ENCODE measurements at places on chromosomes 5 and 9.

GRCh38 chr5:168304349-168304748, 12.9 kb downstream of the WWC1 start:
- no peak for DNase-seq

DNA sequence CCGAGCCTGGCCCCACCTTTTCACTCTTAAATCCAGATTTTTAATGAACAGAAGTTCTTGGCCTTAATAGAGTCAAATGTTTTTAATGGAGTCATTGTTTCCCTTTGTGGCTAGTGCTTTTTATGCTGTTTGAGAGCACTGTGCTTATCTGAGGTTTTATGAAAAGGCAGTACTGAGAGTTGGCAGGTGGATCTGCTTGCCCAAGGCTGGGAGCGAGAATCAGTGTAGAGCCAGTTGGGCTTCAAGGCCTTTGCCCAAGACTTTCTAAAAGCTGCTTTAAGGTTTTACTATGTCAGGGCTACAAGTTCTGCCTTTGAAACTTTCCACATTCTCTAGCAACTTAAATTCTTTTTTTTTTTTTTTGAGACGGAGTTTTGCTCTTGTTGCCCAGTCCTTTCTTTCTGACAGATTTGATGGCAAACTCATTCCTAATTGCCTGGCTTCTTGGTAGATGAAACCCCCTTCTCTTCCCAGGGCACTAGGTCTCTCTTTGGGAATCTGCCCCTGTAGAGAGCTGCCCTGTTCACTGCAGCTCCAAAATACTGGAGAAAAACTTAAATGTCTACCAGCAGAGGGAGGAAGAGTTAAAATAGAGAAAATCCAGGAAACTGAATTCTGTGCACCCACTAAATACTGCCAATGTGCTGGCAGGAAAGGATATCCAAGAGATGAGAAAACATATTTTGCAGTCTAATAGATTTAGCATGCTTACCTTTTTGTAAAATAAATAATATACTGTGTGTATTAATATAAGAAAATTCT, 36.9 kb upstream of the CDK20 start:
- no peak for DNase-seq

DNA sequence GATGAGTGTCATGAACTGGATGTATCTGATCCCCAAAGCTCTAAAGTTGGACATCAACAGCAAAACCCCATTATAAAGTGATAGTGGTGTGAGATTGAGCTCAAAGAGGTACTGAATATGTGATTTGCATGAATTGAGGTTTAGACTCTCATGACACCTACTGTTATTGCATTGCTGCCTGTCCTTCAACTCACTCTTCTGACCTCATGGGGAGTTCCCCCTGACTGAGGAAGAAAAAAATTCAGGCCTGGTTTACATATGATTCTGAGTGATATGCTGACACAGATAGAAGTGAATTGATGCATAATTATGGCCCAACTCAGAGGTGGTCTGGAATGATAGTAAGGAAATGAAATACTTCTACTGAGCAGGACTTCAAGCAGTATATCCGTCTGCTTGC, 76.2 kb upstream of the CHD1 start:
- peak; percentile 40 for DNase-seq

DNA sequence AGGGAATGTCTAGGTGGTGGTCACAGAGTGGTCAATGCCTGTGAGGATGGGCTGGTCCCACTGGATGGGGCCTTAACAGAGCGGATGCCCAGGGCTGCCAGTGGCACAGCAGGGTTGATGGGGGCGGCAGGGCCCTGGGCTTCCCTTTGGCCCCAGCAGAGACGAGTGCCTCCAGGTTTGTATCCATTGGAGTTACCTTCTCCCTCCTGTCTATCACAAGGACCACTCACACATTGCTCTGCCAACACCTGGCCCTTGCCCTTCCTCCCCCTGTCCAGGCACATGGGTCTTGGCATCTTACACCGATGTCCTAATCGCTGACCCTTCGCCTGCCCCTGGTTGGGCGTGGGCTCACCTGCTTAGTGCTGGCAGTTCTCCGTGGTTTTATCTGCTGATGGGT, 26.2 kb upstream of the IRX4 start:
- DNase-seq, result no peak

DNA sequence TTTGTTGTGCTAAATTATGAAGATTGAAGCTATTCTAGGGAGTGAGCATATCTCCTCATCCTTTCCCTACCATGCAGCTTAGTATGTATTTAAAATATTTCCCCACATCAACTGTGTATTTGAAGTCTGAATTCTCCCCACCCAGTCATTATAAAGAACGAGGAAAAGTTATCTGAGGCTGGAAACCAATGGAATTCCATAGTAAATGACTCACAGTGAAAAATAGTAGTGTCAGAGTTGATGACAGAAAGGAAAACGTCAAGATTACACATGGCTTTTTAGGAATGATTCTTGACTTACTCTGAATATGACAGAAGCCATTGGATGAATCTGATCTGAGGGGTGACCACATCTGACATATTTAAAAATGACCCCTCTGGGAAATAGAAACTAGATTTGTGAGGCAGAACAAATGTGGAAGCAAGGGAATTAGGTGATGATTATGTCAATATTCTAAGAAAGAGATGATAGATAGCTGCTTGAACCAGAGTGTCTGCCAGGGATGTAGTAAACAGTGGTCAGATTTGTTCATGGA, 1768.9 kb upstream of the CDH9 start:
- DNase-seq, result no peak

DNA sequence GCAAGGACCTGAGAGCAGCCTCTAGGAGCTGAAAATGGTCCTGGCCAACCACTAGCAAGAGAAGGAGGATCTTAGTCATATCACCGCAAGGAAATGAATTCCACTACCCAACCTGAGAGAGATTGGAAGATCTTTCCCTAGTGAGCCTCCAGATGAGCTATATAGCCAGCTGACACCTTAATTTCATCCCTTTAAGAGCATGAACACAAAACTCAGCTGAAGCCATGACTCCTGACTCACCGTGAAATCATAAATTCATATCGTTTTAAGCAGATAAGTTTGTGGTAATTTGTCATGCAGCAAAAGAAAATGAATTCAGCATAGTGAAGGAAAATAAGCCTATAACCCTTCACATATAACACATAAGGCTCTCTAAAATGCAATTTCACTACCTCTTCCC, 23.5 kb downstream of the MAPKAP1 start:
- no peak for DNase-seq

GRCh38 chr9:94728719-94729118, 2.2 kb downstream of the AOPEP start:
- DNase-seq, result no peak

DNA sequence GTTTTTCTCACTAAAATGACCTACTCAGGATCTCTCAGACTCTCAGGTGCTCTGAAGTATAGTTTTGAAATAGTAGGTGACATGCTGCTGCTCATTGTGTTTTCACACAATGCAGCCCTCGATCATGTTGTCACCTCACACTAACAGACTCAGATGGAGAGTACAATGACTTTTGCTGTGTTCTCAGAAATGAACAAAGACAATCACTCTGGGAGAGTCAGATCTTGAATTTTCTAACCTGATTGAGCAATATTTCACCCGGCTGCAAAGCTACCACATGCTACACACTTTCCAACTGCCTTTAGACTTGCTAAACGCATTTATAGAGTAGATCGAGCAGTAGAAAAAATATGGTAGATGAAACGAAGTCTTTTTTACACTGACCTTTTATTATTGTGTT, 113.4 kb downstream of the ST8SIA4 start:
- no peak for DNase-seq

- DNase-seq, result no peak
Measured at GRCh38 chr5:1318659-1319251, 23.9 kb upstream of the TERT start.

GRCh38 chr5:152405145-152405544, at the start of gene NMUR2:
TSS of gene NMUR2 (minus strand) at chr5:152405279. CDS start at chr5:152405113, 166 bp downstream.
- no peak for DNase-seq

DNA sequence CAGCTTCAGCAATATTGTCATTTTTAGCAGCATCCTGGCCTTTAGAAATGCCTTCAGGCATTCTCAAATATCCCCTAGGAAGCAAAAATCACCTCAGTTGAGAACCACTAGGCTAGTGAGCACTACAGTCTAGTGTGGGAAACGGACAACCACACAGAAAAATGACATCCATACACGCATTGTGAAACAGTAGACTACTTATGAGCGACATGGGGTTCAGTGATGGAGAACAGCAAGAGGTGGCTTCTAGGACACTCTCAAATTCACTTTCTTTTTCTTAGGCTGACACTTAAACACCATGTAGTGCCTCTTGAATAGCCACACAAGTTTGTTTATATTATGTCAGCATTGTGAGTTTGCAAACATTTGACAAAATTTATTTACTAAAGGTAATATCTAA, 203.0 kb downstream of the KDM4C start:
- DNase-seq, result no peak

DNA sequence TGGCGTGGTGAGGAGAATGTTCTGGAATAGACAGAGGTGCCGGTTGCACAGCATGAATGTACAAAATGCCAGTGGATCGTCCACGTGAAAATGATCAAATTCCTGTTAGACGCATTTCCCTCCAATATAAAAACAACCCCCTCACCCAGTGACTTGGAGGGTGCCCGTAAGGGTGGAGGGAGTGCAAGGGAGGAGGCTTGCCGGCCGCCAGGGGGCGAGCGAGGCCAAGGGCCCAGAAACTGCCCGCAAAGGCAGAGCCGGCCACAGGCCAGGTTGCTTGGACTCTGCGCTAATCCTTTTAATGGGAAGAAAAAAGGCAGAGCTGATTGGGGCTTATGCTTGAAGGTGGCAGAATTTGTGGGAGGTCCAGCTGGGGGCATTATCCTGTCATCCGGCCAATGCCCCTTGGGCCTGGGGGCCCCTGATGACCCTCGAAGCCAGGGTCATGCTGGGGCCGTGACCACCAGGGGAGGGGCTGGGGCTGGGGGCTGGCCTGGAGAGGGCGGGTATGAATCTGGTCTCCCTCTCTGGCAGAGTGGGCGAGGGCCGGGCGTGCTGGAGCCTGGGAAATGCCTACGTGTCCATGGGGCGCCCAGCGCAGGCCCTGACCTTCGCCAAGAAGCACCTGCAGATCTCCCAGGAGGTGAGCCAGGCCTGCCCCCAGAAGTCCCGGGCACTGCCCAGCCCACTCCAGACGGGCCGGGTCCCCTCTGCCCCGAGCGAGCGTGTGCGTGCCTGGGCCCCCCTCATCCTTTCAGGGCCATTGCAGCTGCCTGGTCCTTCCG, 12.0 kb downstream of the GPSM1 start:
- DNase-seq, result peak; percentile 34

GRCh38 chr5:171934586-171934985, 71.9 kb downstream of the FBXW11 start:
- DNase-seq, result no peak

- no peak for DNase-seq
Measured at GRCh38 chr9:14516656-14517055, 176.6 kb downstream of the ZDHHC21 start.

GRCh38 chr5:134692722-134693121, 44.1 kb downstream of the SEC24A start:
- DNase-seq, result no peak

DNA sequence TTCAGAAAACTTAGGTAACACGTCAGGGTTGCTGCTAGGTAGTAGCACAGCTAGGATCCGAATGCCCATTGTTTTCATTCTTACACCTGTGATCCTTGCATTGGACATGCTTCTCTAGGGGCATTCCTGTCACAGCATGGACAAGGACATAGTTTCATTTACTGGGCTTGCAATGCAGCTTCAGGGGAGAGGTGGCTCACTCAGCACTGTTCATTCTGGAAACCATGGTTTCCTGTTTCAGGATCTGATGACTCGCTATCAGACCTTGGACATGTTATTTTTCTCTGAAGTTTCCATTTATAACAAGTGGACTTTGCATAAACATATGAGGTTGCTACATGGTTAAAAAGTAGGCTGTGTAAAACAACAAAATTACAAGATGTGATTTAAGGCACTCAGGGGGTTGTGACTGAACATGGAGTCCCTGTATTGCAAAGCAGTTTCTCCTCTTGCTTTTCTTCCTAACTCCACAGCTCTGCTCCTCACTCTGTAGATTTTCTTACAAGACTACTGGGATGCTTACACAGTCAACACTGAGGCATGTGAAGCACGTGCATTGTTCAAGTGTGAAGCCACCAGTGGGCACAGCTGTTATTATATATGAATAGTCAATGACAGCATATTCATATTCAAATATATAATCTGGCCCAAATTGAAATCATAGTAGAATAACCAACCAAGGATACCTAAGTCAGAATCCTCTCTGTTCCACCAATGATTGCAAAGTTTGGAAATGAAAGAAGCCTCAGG, 66.1 kb upstream of the STK32A start:
- DNase-seq, result no peak

DNA sequence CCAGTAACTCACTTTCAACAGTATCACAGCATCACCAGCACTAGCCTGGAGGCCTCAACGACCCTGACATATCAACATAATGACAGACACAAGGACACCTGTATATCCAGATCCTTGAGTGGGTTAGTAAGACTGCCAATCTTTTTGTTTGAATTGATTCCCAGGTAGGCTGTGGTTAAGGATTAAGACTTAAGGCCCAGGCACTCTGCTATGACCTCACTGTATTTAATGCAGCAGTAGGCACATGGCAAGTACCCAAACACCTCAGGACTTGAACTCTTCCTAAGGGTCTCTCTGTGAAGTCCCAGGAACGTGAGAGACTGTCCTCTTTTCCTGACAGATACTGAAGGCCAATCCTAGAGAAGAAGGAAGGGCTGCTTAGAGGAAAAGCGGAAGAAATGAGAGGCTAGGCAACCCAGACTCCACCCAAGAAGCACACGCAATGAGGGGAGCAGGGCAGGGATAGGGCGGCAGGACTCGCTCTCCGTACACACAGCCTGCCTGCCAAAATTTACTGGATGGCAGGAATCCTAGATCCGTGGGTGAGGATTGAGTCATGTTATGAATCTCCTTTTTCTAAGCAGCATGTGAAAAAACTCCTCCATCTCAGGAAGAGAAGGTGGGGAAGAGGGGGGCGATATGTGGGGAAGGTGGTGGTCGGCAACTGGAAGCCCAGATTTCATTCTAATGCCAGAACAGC, 93.4 kb downstream of the SIL1 start:
- DNase-seq, result no peak

GRCh38 chr9:134793288-134794188, 87.1 kb upstream of the FCN2 start:
- no peak for DNase-seq

DNA sequence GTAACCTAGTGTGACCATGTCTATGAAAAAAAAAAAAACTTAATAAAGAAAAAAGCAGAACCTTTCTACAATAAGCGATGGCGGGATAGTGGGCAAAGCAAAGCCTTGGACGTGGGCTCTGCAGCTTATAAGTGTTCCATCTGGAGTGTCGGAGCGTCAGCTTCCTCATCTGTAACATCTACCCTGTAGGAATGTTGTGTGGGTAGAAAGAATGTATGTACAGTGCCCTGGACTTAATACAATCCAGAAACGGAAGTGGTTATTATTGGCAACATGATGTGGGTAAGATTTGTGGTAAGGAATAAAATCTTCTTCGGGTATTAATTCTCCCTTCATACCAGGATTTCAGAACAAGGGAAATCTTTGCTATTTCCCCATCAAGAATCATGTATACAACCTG, 66.5 kb downstream of the SEMA5A start:
- DNase-seq, result no peak
